EH (cell line): ENCODE measurements at places on chromosomes 1 and 21.
A peak's percentile ranks its signal among the peaks of the same experiment; 100 is the strongest.

GRCh38 chr1:175197531-175197930, 5.0 kb upstream of the KIAA0040 start:
- DNase-seq, result peak; percentile 80

GRCh38 chr1:93501399-93501798, 53.5 kb downstream of the FNBP1L start:
- no peak for DNase-seq

GRCh38 chr1:76330991-76331603, 256.6 kb downstream of the ST6GALNAC3 start:
- DNase-seq, result peak; percentile 68

- no peak for DNase-seq
Measured at GRCh38 chr21:42533306-42533962, 19.8 kb downstream of the SLC37A1 start.

DNA sequence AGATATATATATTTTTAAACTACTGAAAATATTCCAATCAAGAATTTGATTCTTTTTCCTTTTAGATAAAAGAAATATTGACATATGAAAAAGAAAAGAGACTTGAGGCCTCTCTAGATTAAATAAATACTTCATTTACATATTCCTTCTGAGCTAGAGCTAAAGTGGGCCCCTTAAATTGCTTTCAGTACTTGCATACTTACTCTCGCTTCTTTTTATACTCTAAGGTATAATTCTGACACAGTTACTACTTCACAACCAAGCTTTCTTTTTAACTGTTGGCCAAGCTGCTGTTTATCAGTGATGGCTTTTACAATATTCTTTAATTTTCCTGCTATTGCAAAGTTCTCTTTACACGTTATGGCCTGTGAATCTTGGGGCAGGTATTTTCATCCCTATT, 24.6 kb downstream of the EXTL2 start:
- no peak for DNase-seq

DNA sequence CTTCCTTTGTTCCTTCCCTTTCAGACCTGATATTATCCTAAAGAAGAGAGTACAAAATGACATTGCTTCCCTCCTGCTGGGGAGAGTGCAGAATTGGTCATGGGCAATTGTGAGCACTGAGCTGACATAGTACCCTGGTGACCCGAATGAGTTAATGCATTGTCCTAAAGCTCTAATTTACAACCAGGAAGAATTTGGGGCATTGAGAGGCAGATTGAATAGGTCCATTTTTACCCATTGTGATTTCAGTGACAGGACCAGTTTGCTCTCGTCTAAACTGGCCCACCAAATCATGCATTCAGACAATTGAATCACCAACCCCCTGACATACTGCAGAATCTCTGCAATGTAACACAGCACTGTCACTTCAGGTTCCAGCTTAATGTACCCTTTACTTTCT, 497.4 kb downstream of the DPYD start:
- DNase-seq, result no peak

DNA sequence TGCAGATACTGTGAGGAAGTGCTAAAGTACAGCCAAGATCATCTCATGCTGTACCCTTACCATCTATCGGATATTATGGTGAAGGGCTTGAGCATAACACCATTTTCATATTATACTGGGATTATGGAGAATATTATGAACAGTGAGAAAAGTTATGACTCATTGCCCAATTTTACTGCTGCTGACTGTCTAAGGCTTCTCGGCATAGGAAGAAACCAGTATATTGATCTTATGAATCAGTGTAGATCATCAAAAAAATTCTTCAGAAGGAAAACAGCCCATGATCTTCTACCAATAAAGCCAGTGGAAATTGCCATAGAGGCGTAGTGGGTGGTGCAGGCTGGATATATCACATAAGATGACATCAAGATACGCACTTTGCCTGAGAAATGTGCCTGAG, 47.7 kb downstream of the PPIAL4G start:
- no peak for DNase-seq

DNA sequence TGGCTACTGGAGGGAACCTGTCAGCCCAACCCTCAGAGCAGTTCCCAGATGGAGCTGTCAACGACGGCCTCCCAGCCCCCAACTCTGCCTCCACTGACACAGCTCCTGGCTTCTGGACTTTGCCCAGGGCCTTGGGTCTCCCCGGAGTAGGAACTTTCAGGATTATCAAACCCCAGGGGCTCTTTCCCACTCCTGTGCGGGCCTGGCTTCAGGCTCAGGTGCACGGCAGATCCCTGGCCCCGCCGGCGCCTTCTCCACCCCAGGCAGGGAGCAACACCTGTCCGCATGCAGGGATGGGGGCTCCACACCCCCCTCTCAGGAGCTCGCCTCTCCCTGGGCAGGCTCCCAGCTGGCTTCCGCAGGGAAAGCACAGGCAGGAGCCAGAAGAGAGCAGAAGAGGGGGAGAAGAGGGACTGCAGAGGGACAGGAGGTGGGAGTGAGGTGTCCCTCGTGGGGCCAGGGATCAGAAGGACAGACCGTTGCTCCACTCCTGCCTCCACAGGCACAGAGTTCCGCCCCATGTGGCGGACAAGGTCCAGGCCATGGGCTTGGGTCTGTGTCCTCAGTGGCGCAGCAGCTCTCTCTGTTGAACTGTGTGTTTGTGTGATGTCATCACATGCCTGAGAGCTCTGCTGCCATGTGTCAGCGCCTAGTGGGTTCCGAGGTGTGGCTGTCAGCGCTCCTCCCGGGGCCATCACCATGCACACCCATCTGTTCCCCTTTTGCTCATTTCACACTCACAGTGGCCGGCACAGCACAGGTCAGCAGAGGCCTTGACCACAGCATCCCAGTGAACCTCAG, 107.7 kb downstream of the PDE9A start:
- DNase-seq, result no peak

GRCh38 chr1:19932866-19933265, 9.4 kb upstream of the PLA2G2E start:
- no peak for DNase-seq

DNA sequence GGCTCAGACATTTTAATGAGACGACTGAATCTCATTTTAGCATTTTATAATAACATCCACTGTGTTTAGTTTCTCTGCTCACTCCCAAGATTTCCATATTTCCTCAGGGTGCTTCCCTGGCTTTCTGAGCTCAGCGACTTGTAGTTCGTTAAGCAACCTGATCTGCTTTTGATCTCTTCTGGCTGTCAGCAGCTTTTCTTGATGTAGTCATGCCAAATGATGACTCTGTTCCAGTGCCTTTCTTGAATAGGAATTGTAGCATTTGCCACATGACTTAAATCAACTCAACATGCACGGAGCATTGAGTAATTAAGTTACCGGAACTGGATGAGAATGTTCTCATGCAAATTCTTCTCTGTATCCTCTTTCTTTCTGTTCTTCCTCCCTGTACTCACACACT, 246.1 kb downstream of the FMN2 start:
- DNase-seq, result peak; percentile 92

DNA sequence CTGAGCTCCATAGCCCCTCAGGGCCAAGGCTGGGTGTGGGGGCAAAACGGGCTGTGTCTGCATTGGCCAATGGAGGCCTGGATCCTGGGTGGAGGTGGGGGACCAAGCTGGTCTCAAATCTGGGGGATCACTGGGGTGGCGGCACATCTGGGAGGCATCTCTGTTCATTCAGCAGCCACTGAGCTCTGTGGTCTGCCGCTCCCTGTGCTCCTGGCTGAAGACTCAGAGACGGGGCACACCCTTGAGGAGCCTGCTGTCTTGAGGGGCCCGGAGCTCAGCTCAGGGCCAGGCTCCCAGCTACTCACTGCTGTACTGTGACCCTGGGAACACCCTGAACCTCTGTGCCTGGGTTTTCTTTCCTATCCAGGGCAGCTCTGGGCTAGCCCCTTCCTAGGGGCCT, 90.3 kb upstream of the WNT4 start:
- DNase-seq, result no peak
